Hippocampal formation (tissue), 2 donors: ENCODE measurements at places on chromosomes 5 and 9.
A peak's percentile ranks its signal among the peaks of the same experiment; 100 is the strongest.

DNA sequence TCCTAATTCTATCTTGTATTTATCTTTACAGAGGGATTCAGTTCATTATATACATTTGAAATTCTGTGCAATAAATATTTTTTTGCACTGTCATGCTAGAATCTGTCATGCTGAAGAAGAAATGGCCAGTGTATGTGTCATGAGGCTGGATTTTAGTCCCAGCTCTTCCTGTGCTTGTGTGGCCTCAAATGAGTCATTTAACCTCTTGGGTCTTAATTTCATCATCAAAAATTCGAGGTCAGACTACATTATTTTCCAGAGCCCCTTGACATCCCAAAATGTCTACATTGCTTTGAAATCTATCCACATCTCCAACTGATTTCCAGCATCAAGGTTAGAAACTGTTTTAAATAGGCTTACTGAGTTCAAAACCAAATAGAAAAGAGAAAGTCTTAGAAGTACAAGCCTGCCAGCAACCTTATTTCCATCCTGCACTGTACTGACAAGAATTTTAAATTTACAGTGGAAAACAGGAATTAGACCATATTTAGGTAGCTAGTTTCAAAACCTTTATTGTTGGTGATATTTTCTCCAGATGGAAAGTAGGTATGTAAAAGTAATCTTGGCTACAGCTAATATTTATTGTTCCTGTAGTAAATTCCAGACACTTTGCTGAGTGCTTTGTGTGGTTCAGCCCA lies 96.7 kb upstream of the MAMDC2 start:
- DNase-seq, result no peak

DNA sequence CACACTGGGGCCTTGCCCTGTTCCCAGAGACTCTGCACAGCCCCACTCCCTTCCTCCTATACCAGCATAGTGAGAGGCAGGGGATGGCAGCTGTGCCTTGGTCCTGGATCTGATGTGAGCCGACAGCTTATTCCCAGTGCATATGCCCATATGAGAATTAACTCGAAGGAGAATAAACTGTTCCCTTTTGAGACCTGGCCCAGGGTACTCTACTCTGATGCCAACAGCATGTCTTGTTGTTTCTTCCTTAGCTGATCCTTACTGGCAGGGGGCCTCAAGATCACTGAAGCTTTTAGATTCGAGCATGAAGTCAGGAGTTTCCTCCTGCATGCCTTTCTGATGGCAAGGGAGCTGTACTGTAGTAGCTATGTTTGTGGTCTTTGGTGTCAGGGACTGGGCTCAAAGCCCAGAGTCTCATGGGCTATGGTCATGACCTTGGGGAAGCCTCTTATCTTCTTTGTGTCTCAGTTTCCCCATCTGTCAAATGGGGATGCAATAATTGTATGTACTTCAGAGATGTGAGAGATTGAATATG lies 57.1 kb downstream of the DOCK2 start:
- DNase-seq, result no peak

- DNase-seq, result no peak
Measured at GRCh38 chr5:105587963-105588662, 2025.5 kb upstream of the NUDT12 start.

GRCh38 chr5:11504065-11504885 lies 400.0 kb downstream of the CTNND2 start:
- DNase-seq, result no peak

GRCh38 chr5:2714805-2715204 lies 36.7 kb downstream of the IRX2 start:
- no peak for DNase-seq

GRCh38 chr5:81182396-81183390 lies 50.4 kb upstream of the CKMT2 start:
- DNase-seq, result no peak

- DNase-seq, result no peak
Measured at GRCh38 chr5:9198394-9198793, 347.5 kb downstream of the SEMA5A start.

DNA sequence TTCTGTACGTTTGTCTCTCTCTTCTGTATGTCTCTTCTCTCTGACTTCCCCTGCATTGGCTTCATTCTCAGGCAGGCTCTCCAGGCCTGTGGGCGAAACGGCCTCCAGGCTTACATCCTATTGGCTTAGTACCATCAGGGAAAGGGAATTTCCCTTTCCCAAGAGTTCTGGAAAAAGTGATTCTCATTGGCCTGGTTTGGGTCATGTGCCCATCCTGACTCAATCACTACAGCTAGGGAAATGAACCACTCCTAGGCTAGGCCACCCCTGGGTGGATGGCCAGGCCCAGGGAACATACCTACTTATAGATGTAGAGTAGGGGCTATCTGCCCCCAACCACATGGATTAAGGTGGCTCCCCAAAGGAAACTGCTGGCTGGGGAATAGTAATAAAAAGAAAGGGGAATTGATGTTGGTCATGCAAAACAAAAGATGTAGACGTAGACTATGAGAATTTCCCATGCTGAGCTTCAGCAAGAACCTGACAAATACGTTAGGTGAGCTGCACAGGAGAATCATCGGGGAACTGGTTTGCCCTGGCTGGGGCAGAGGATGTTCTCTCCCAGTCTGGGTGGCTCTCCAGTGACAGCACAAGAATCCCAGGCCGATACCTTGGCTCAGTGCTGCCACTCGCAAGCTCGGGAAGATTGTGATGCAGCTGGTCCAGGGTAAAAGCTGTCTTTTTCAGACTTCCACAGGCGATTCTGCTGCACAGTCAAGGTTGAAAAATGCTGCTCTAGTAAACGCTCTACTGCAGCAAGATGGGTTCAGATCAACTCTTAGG lies 3.7 kb upstream of the EGR1 start:
- DNase-seq, result no peak

- no peak for DNase-seq
Measured at GRCh38 chr5:77718934-77719610, 57.1 kb downstream of the TBCA start.

GRCh38 chr9:4141296-4141695 lies 158.6 kb downstream of the GLIS3 start:
- DNase-seq, result no peak

DNA sequence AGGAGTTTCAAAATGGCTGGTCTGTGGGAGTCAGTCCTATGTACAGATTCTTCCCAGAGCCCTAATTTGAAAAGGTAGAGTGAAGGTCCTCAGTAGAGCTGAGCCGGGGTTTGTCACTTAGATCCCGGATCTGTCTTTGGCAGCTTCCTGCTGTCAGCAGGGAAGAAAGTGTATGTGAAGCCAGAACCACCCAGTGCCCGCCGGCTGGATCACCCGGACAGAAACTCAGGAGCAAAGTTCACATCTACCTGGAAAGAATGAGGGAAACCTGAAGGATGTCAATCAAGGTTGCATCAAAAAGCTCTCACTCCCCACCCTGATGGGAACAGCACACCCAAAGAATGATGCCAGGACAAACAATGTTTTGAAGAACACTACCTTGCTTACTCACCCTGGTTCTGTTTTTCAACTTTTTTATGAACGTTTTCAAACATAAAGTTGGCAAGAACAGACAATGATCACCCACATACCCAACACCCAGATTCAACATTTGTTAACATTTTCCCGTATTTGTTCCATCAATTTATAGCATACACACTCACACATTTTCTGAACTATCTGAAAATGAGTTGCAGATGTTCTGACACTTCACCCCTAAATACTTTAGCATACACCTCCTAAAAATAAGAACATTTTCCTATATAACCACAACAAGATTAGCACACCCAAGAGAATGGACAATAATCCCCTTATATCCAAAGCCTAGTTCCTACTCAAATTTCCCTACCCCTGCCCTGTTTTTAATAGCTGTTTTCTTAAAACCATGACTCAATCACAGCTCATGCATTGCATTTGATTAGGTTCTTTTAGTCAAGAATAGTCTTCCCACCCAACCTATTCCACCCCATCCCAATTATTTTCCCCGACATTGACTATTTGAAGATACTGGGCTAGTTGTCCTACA lies 133.9 kb downstream of the LHFPL2 start:
- no peak for DNase-seq

DNA sequence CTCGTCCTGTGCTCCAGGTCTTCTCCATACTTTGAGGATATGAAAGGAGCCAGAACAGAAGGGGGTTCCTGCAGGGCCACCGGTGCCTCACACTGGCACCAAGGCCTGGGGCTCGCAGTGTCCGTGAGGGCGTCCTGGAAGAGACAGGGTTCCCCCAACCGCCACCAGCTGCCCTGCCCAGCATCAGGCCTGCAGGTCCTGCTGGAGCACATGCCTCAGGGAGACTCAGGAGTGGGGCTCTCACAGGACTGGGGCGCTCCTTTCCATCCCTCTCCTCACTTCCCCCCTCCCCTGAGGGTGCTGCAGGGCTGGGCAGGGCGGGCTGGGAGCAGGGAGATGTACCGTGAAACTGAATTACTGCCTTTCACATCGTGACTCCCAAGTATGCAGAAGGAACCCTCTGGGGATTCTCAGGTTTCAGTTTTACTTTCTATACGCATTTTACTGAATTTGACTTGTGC lies 31.7 kb downstream of the CEP72 start:
- DNase-seq, result no peak

- peak; percentile 49 for DNase-seq
Measured at GRCh38 chr5:142145106-142145900, 36.7 kb downstream of the NDFIP1 start.

GRCh38 chr5:159515909-159516415 lies 185.7 kb upstream of the IL12B start:
- DNase-seq, result peak; percentile 27

GRCh38 chr9:93391898-93392297 lies 59.6 kb upstream of the FAM120A start:
- no peak for DNase-seq

DNA sequence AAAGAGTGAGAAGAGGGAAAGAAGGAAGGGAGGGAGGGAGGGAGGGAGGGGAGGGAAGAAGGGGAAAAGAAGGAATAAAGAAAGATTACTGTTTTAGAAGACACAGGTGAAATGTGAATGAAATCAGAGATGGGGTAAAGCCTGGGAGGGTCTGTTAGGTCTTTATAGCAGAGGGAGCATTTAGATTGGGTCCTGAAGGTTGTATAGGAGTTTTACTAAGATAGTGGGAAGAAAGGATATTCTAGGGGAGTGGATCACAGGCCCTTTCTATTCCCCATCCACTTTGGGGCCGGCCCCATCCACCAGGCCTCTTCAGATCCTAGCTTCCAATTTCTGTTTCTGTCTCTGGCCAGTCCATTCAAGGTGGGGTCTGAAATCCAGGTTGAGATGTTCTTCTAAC lies 35.5 kb downstream of the C9orf50 start:
- no peak for DNase-seq

DNA sequence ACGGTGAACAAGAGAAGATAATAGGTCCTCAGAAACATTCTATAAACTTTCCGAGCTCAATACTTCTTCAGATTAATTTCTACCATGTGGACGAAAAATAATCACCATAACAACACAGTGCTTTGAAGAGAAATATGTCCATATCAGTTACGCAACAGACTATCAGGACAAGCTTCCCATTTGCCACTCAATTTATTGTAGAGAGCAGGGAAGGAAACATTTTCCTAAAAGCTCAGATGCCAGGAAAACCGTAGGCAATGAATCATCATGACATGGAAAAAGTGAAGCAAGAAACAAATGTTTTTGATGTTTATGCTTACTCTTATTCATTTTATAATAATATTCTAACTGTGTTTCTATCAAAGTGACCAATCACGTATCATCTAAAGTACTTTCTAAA lies 87.6 kb downstream of the S1PR3 start:
- DNase-seq, result no peak

DNA sequence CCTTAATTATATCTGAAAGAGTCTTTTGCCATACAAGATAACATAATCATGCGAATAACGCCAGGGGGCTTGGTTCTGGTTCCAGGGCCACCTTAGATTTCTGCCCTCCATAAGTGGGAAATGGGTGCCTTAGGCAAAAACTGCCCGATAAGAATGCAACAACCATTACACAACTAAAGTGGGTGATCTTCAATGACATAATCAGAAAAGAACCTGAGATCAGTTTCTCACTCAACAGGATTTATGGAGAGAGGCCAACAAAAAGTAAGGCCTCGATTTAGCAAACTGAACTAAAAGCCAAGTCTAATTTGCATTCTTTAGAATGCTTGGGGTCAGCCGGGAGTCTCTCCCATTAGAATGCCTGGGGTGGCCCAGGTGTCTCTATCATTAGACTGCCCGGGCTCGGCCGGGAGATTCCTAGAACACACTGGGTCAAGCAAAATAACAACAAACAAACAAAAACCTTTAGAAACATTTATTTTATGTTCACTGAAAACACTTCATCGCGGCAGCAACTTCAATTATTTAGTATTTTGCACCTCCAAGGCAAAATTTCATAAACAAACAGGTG lies 194.8 kb downstream of the AUH start:
- DNase-seq, result no peak

DNA sequence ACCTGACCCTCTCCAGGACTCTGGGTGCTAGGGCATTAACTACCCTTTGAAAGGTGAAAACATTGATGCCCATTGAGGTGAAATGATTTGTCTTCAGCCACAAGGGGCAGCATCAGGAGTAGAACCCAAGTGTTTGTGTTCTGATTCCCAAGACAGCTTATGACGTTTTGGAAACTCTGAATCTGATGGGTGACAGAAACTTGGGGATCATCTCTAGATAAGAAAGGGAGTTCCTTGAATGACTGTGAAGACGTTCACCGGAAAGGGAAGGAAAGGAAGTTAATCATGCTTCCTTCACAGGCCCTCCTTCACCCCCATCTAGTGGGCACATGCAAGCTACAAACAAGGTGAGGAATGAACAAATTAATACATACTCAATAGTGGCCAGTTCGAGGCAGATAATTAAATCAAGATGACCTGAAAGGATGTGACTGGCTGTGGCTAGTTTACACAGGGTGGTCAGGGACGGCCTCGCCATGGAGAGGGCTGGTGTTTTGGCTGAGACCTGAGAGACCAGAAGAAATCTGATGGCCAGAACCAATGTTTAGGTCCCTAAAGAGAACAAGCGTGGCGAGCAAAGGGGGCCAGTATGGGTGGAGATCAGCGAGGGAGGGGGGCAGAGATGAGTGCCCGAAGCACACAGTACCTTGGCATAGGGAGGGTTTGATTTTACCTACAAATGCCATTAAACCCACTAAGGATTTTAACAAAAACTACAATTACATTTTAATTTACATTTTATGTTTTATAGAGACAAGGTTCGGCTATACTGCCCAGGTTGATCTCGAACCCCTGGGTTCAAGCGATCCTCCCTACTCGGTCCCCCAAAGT lies 937 bp upstream of the SLC26A2 start:
- DNase-seq, result no peak

GRCh38 chr9:68805890-68806517 lies 101.0 kb downstream of the PIP5K1B start:
- no peak for DNase-seq

GRCh38 chr5:170612256-170612678 lies 108.4 kb downstream of the KCNIP1 start:
- DNase-seq, result no peak

- DNase-seq, result no peak
Measured at GRCh38 chr5:141753971-141754713, 72.1 kb upstream of the ARAP3 start.
